ENCODE measurements at places on chromosomes 4 and X.

GRCh38 chr4:15766821-15767220, 11.3 kb upstream of the CD38 start:
- DNase-seq = no peak

DNA sequence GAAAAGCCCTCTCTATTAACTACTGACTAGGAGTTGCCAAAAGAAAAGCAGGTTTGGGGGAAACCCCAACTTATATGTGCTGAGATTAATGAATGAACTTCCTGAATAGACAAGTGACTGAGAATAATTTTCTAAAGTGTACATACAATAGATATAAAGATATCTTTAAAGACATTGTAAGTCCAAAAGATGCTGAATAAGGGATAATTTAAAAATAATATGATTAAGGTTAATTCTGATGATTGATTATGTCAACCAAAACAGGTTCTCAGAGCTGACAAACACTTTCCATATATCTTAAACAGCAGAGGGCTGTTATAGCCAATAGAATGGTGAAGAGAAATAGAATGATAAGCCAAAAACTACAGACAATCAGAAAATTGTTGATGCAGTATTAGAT, 28.6 kb downstream of the AGA start:
- no peak for DNase-seq

DNA sequence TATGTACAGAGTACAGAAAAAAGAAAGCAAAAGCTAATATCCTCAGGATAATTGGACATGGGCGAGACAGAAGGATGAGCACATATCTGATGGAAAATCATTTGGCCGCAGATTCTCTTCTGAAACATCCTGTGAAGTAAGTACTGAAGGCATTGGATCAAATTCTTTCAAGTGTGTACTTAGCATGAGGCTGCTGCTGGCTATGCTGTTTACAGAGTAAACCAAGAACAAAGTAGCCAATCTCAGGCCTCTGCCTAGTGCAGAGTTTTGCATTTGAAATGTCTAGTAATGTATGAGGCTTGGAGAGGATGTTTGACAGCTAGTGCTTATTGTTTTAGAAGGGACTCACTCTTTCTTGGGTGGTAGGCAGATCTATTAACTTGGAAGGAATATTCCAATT, 128.5 kb downstream of the MAGEC2 start:
- no peak for DNase-seq

GRCh38 chr4:26331380-26331950, 10.7 kb downstream of the RBPJ start:
- DNase-seq = no peak

DNA sequence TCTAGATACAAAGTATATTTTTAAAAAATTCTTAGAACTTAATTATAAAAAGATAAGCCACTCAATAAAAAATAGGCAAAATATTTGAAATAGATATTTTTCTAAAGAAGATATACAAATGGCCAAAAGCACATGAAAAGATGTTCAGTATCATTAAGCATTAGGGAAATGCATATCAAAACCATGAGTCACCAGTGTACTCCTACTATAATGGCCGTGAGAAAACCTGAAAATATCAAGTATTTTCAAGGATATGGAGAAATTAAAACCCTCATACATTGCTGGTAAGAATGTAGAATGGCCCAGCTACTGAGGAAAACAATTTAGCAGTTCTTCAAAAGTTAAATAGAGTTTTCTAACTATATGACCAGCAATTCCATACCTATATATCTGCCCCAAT, 337.9 kb downstream of the CAMK2D start:
- no peak for DNase-seq

GRCh38 chrX:132776486-132777210, 181.8 kb downstream of the HS6ST2 start:
- DNase-seq = no peak

- DNase-seq = no peak
These were observed 105.9 kb downstream of the CT47B1 start for GRCh38 chrX:120769576-120770341.

DNA sequence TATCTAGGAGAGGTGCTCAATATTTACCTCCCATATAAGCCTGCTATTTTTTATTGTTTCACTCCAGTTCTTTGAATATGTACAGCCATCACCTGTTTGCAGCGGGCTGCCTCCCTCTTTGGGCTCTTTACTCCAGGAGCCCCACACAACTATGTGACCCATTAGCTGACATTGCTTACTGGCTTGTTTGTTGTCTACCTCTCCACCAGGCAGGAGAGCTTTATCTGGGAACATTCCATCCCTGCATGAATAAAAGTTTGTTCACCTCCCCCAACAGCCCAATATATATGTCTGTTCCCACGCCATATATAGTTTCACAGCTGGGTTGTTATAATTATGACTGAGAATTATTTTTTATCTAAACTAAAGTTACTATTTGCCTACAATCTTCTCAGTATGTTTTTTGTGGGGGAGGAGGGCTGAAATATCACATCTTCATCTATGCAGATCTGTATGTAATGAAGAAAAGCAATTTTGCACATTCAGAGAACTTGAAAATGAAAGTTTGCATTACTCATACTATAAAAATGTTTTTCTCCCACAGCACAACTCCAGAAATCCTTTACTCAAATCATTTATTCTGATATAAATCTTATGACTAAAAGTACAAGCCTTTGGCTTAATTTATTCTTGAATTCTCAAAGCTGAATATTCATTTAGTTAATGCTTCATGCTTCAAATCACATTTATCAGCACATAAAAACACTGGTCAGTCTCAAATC, 61.2 kb upstream of the DAPP1 start:
- DNase-seq = no peak

DNA sequence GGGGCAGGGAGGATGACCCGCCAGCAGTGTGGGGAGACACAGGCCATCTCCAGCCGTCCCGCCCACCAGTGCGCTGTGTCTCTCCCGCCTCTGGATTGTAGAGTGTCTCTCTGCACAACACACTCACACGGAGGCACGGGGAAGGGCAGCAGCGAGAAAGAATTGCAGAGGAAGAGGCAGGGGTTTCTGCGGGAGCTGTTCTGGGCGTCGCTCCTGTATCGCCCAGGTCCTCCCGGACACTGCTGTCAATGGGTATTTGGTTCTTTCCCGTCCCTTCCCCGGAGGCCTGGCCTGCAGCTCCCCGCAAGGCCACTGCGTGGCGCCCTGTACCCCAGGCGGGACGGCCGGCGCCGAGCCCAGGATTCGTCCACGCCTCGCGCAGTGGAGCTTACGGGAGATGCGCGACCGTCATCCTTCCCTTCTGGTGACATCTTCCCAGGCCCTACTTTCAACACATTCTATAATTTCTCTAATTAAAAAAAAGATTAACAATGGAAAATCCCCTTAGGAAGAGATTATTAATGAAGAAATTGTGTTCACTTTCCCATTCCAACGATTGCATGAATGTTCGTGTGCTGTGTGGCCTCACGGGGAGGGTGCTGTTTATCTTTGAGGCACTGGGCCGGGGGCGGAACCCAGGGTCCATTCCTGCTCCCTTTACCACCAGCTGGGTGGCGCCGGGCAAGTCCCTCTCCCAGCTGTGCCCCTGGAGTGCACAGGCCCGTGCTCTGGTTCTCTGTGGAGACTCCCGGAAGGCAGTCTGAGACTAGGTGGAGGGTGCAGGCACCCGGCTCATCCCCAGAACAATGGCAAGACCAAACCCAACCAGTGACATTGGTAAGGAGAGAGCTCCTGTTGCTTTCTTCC, 95.7 kb downstream of the CPZ start:
- no peak for DNase-seq

DNA sequence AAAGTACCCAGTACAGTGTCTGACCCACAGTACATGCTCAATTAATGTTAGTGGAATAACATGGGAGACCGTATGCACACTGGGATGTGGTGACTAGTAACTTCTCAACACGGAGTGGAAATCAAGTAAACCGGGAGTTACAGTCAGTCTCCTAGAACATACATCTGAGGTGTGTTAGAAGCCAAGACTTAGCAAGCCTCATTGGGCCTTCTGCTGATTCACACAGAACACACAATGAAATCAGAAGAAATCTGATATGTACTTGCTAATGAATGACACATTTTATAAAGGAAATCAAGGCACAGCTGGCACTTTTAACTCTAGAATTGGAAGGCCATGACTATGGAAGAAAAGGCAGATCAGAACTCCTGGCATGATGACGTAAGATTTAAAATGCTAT, 13.0 kb downstream of the TRAPPC2 start:
- no peak for DNase-seq

Measured in stimulated activated CD4-positive, alpha-beta T cell treated with anti-CD3 and anti-CD28 coated beads, TNF-alpha, amount 100 ng/mL, for 1 hour (primary cell).